ENCODE measurements at places on chromosomes 5 and 9.

- DNase-seq, result no peak
Observed at GRCh38 chr9:37652261-37652660, 1.5 kb downstream of the FRMPD1 start.

- DNase-seq, result no peak
Observed at GRCh38 chr9:35842795-35843194, 13.8 kb downstream of the TMEM8B start.

- DNase-seq, result no peak
Observed at GRCh38 chr9:23830929-23831730, 5.1 kb upstream of the ELAVL2 start.

DNA sequence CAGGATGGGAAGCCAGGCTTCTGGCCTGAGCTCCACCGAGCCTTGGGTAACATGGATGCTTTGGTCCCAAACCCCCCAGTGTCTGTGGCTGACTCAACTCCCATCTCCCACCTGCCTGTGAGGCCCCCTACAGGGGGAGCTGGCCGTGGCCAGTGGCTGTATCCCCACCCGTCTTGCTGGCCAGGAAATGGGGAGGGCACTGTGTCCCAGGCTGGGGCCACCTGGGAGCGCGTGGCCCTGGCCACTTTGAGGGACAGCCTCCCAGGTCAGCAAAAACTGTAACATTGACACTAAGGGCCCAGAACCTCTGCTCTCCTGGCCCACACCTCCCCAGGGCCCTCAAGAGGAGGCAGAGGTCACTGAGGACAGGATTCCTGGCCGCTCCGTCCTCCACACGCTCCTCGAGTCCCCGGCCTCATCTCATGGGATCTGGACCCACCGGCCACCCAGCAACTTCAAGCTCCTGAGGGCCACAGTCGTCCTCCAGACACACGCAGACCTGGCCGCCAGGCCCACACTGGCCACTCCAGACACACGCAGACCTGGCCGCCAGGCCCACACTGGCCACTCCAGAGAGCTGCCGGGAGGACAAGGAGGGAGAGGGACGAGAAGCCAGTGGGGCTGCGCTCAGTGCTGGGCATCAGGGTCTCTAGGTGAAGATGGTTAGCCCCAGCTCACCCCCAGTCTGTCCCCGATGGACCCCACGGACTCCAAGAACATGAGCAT lies 44.2 kb downstream of the DBH start:
- no peak for DNase-seq

GRCh38 chr5:78182838-78183237 lies 111.7 kb downstream of the AP3B1 start:
- no peak for DNase-seq

DNA sequence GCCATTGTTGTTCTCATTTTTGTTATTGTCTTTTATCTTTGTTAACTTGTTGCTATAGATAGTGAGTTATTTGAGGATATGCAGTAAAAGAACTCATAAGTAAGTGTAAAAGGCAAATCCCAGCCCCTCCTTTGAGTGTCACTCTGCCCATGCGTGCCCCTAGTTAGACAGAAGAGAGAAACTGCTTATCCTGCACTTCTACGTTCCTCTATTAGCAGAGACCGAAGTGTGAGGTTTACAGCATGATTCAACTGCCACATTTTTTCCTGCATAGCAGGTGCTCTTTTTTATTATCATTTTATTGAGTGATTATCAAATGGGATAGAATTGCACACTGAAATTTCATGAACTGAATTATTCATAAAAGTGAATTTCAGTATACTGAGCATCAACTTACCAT lies 12.0 kb upstream of the DNAH5 start:
- DNase-seq, result no peak

DNA sequence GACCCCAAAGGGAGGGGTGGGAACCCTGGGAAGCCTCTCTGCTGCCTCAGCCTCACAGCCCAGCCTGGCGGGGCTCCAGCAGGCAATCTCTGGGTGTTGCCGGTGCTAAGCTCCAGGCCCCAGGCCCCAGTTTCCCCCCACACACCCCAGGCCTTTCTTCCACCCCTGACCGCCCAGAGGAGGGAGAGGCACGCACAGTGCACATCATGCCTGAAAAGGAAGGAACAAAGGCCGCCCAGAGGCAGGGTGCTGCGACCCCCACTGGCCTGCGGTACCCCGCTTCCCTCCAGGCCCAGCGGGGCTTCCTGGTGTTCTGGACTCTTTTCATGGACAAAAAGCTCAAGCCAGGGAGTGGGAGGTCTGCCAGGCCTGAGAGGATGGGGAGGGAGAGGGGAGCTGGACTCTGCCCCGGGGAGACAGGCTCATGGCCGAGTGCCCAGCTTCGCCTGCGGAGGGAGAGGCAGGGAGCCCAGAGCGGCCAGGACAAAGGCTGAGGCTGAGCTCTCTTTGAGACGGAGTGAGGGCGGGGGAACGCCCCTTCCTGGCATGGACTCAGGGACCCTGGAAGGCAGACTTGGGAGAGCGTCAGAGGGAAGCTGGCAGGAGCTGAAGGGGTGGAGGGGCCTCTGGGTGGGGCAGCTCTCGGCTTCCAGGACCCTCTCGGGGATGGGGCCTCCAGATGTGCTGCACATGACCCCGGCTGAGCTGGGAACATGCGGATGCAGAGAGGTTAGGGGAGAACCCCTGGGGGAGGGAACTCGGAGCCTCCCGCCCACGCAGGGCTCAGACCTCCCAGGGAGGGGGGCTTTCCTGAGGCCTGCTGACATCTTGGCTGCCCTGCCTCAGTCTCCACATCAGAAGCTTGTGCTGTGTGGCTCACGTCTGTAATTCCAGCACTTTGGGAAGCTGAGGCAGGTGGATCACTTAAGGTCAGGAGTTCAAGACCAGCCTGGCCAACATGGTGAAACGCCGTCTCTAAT lies 1.8 kb upstream of the ENTPD2 start:
- DNase-seq, result peak; percentile 93

GRCh38 chr5:147448766-147449165 lies 61.1 kb downstream of the DPYSL3 start:
- peak; percentile 44 for DNase-seq

- DNase-seq, result no peak
Observed at GRCh38 chr5:64796301-64796700, 27.6 kb downstream of the CWC27 start.

DNA sequence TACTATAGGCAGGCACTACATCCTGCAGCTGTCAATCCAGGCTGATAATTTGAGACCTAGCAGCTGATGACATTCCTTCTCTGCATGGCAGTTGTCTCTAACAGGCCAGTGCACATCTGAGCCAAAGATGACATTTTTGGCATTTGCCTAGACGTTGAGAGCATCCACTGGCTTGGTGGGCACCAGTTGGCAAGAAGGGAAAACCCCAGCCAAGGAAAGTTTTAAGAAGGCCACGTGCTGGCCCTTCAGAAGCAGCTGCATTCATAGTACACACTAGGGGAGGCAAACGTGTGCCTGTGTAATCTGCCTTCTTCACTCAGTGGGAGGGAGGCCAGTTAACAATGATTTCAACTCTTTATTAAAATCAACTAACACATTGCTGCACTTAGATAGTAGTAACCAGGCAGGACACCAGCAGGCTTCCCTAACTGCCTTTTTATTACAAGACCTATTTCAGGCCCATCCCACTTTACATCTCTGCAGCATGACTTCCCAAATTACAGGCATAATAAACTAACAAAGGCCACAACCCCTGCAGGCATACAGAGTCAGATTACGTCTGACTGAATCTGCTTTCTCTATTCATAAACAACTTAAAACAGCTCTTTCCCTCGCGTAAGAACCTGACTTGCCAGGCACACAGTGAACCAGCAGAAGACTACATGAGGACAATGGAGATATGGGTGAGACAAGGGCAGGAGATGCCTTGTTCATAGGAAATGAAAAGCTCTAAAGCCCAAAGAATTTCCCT lies 576.3 kb downstream of the PDE4D start:
- no peak for DNase-seq

- no peak for DNase-seq
Observed at GRCh38 chr5:1001406-1002270, 7.0 kb upstream of the NKD2 start.

GRCh38 chr5:106784846-106785245 lies 885.9 kb downstream of the EFNA5 start:
- no peak for DNase-seq

DNA sequence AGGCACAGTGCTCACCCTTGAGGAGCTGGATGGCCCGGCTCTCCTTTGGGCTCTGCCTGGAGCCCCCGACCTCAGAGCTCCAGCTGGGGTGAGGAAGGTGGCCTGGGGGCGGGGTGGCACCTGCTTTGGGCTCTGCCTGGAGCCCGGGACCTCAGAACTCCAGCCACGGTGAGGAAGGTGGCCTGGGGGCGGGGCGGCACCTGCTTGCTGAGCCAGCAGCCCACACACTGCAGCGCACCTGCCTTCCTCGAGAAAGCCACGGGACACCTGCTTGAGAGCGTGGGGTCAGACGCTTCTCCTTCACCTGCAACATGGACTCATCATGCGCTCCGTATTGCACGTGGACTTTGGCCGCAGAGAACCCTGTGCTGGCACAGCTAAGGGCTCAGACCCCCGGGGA lies 51.8 kb downstream of the IRX2 start:
- no peak for DNase-seq

- DNase-seq, result no peak
Observed at GRCh38 chr5:112738191-112738560, 491 bp downstream of the APC start.

DNA sequence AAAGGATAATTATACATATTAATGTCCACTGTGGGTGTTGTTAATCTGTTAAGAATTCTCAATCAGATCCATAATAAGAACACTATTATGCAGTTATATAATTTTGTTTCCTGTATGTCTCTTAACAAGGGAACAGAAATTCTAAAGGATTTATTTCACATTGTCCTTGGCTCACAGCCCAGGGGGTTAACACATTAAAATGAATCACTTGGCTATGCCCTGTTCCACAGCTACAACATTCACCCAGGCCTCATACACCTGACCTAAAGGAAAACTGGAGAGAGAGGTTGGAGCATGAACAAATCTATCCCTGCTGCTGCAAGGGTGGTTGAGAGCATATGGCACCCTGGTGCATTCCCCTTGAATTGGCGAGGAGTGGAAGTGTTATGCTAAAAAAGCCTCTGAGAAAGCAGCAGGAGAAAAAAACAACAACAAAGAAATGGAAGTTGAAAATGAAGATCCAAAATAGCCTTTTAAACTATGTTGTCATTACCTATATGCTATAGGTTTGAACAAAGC lies 116.0 kb downstream of the KCNN2 start:
- DNase-seq, result no peak

- DNase-seq, result no peak
Observed at GRCh38 chr9:132986640-132987620, 8.4 kb downstream of the GFI1B start.

- no peak for DNase-seq
Observed at GRCh38 chr9:133627341-133627740, 8.8 kb upstream of the DBH start.

- no peak for DNase-seq
Observed at GRCh38 chr5:6048746-6049145, 329.6 kb downstream of the MED10 start.

DNA sequence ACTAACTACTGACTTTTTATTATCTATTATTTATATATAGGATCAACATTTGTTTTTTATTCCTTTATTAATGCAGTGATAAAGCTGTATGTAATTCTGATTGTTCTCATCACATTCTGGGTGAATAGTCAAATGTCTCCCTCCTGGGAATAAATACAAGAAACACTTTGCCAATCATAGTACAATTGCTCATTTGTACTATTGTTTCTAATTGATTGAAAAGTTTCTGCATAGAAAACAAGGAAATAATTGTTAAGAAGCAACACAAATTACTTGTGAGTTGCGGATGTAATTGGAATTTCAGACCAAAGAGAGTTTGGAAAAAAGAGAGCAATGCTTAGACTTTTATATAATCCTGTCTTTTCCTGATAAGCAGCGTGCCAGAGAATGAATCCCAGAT lies 1013.9 kb downstream of the EFNA5 start:
- DNase-seq, result no peak

GRCh38 chr9:79129865-79130480 lies 441.8 kb upstream of the TLE4 start:
- DNase-seq, result peak; percentile 26

DNA sequence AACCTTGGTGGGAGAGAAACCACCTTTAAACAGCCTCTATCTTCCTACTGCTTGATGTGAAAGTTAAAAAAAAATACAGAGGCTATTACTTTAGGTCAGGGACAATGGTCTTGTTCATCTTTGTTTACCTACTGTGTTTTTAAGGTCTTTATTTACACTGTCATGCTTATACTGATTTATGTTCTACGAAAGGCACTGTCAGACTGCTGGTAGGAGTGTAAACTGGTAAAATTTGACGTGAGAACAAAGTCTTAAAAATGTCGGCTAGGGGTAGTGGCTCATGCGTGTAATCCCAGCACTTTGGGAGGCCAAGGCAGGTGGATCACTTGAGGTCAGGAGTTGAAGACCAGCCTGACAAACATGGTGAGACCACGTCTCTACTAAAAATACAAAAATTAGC lies 42.1 kb upstream of the ELOVL7 start:
- DNase-seq, result no peak

- peak; percentile 85 for DNase-seq
Observed at GRCh38 chr5:76807296-76807695, 11.5 kb upstream of the F2RL1 start.

DNA sequence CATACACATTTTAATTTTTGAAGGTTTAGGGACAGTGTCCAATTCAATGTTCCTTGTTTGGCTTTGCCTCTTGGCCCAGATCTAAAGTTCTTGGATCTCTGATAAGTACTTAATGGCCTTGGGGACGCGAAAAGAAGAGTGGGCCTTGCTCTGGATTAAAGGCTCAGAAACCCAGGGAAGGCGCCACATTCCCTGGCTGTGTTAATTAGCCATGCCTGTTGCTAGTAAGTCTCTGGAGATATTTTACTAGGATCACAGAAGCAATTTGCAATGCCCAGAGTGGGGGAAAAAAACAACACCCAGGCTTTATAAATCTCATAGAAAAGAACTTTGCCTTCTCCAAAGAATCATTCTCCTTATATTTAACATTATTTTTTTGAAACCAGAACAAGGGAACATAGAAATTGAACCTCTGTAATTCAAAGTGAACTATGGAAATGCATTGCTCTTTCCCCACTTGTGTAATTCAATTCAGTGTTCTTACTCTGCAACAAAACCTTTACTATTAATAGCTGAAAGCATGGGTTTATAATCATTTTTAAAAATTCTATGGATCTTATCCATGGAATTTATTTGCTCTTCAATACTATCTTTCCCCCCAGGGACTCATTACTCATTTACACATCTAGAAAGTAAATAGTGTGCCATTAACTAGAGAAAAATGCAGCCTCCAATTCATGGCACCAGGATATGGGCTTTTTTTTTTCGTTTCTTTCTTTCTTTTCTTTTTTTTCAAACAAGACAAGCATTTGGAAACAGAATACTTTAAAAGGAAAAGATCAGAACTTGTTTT lies 172.2 kb upstream of the ANKRD55 start:
- DNase-seq, result no peak
